ENCODE measurements at places on chromosomes 5 and 9. TPM values are rescaled to one million over a fixed set of nuclear protein-coding genes. Genes with fewer than 3 reads are reported as not detected.

The RAB24 gene
- 24.1 TPM for total RNA-seq

- H3K36me3 ChIP-seq, result no peaks in the 10 kb centered on the region
- no peaks in the 10 kb centered on the region for H3K4me1 ChIP-seq
- H3K27me3 ChIP-seq, result no peaks in the 10 kb centered on the region
- no peak overlapping the region for H3K4me3 ChIP-seq
- no peak overlapping the region for H3K27ac ChIP-seq
These were observed 188.9 kb downstream of the RAB3C start for GRCh38 chr5:58771796-58772195.

The N4BP3 gene
- 0.98 TPM for total RNA-seq

DNA sequence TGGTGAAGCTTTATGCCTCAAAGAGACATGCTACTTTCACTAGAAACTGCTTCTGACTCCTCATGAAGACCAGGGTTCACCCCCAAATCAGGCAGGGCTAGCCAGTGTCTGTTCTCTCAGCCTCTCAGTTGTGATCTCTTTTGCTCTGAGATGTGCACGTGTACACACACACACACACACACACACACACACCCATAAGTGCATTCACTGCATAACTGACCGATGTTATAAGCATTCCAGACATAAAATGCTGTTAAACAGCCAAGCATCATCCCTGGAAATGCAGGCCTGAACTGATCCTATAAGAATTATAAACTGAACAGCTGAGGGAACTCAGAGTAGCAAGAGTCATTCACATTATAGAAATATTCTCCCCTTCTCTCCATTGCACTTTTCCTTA is 85.0 kb downstream of the FSTL4 start:
- DNase-seq, result no peak
- H3K36me3 ChIP-seq, result no peaks in the 10 kb centered on the region
- no peaks in the 10 kb centered on the region for H3K4me1 ChIP-seq
- no peak overlapping the region for H3K4me3 ChIP-seq
- peaks cover 8% of the 10 kb centered on the region for H3K27me3 ChIP-seq

The KIAA1958 gene
- total RNA-seq, result 5.2 TPM
